ENCODE measurements at places on chromosomes 11 and 22. TPM values are rescaled to one million over a fixed set of nuclear protein-coding genes. Genes with fewer than 3 reads are reported as not detected.

PGM2L1 gene
- 17.7 TPM for total RNA-seq

POLDIP3 gene
- total RNA-seq: 91.6 TPM

GRCh38 chr22:47059701-47060161 lies 297.3 kb downstream of the TBC1D22A start:
- H3K27ac ChIP-seq: no peak overlapping the region
- no peak for DNase-seq
- H3K27me3 ChIP-seq: no peaks in the 10 kb centered on the region
- peaks cover 11% of the 10 kb centered on the region for H3K36me3 ChIP-seq
- H3K4me3 ChIP-seq: no peak overlapping the region

- peaks cover 3% of the 10 kb centered on the region for H3K36me3 ChIP-seq
- peaks cover 6% of the 10 kb centered on the region for H3K4me1 ChIP-seq
- peak; percentile 4 for DNase-seq
- no peak overlapping the region for H3K4me3 ChIP-seq
- no peak overlapping the region for H3K27ac ChIP-seq
- no peaks in the 10 kb centered on the region for H3K27me3 ChIP-seq
Measured at GRCh38 chr22:20390394-20390907, 3.5 kb upstream of the ZNF74 start.

KCNE3 gene
- total RNA-seq: 4.9 TPM

KRTAP5-10 gene
- total RNA-seq: not detected

DNA sequence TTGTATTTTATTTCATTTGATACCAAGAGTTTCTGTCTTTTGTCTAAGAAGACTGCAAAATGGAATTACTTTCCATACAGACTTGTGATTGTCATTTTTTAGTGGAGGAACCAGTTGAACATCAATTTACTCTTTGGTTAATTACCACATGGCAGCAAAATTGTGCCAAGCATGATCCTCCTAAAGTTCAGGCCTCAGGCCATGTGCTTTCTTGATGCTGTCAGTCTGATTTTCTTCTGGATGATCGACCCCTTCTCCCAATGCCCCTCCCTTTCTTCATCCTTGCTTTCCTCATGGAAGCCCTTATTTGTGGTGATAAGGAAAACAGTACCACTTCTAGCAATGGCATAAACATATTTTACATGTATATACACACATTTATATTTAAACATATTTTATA lies 76.2 kb downstream of the SVIP start:
- no peaks in the 10 kb centered on the region for H3K4me1 ChIP-seq
- H3K27me3 ChIP-seq: no peaks in the 10 kb centered on the region
- DNase-seq: no peak
- no peak overlapping the region for H3K27ac ChIP-seq
- no peak overlapping the region for H3K4me3 ChIP-seq

GRCh38 chr22:26134654-26135330 lies 34.5 kb upstream of the SEZ6L start:
- H3K4me3 ChIP-seq: no peak overlapping the region
- H3K4me1 ChIP-seq: no peaks in the 10 kb centered on the region
- H3K36me3 ChIP-seq: no peaks in the 10 kb centered on the region
- H3K27ac ChIP-seq: no peak overlapping the region
- no peaks in the 10 kb centered on the region for H3K27me3 ChIP-seq
- no peak for DNase-seq

MFRP gene
- total RNA-seq: not detected

UBQLN3 gene
- total RNA-seq: not detected

TMEM191C gene
- 4.2 TPM for total RNA-seq

- no peaks in the 10 kb centered on the region for H3K27me3 ChIP-seq
- H3K27ac ChIP-seq: no peak overlapping the region
- H3K4me3 ChIP-seq: no peak overlapping the region
- H3K36me3 ChIP-seq: peaks cover 19% of the 10 kb centered on the region
- H3K4me1 ChIP-seq: 0 out of 2 replicates have a peak, but pooled peaks cover 2% of the 10 kb centered on the region
Measured at GRCh38 chr11:81989093-81989492, 744.6 kb downstream of the FAM181B start.

All from H9 (cell line).